ENCODE measurements at places on chromosomes 1 and 21.

DNA sequence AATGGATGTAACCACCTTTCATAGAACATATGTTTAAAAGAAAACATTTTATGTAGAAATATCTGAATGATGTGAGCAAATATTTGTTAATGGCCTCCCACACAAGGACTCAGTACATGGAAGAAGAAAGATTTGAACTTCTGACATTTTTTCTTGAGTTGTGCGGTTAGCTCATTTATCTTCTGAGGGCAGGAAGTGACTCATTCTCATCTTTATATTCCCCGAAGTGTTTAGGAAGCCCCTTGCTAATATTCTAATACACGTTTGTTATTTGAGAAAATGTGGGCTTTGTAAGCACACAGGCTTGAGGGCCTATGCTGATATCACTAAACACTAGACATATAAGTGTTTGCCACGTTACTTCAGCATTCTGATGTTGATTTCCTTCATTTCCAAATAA, 392.5 kb upstream of the PTBP2 start:
- no peak for DNase-seq

DNA sequence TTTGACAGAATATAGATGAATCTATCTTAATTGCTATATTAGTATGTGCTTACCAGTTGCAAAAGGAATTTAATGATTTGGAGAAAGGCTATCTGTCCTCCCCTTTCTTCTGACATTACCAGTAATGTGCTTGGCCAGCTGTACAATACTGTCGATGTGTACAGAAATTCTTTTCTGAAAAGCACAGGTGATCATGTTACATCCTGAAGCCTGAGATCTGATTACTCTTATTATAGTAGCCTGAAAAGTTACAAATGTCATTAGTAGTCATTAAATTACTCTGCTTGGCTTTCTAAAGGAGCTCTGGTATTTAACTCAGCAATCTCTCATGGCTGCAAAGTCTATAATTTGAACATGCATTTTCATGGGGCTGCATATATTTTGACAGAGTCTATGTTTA, 209.8 kb downstream of the PTPRC start:
- DNase-seq, result no peak

GRCh38 chr1:10610901-10611600, 136.3 kb downstream of the PEX14 start:
- DNase-seq, result no peak

DNA sequence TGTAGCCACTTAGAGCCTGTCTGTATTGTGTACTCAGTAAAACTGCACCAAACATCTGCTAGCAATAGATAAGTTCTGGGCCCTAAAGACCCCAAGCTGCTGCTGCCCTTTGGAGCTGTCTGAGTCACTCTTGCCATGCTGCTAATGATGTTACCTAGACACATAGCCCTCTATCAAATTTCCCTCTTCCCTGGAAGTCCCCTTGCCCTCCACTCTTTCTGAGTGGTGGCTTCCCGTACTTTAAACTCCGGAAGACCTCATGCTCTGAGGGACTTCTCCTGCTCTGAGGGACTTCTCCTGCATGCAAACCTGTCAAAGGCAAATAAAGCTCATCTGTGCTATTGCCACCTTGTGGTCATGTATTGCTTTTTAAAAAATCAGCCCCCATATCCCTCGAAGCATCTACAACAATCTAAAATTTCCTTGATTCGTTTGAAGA, 34.0 kb downstream of the FH start:
- no peak for DNase-seq

- no peak for DNase-seq
These were observed 20.6 kb downstream of the NENF start for GRCh38 chr1:212453156-212453857.

DNA sequence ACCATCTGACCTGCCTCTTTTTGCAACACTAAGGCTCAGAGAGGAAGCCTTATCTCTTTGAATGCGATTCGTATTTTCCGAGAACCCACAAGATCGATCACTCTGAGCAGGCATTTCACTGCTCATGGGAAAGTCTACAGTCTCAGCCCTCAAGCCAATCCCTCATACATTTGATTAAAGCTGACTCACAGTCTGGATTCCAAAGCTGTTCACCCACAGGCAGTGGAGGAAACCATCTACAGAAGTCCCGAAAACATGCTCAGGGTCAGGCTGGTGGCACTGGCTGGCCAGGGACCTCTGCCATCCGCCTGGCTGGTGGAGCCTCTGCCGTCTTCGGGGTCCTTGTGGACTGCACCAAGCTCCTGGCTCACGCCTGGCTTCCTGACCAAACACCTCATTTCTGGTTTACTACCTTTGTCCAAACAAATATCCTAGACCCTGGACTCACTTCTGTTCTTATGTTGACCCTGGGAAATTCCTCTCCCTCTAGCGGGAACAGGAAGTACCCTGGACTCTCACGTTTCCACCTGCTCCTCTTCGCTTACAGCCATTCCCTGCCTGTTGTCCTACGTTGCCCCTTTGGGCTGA, 650.0 kb downstream of the SMYD3 start:
- DNase-seq, result no peak

GRCh38 chr1:34975771-34976170, 9.4 kb downstream of the TMEM35B start:
- no peak for DNase-seq

- DNase-seq, result no peak
These were observed 332.0 kb downstream of the OLFM3 start for GRCh38 chr1:101664726-101665125.
